IMR-90 (cell line): ENCODE measurements at places on chromosomes 2 and 18. TPM values are rescaled to one million over a fixed set of nuclear protein-coding genes. Genes with fewer than 3 reads are reported as not detected.

The FBXO48 gene
- total RNA-seq, result 0.18 and 0.28 TPM in 2 replicates

The SKA1 gene
- total RNA-seq, result 5.9 and 13.9 TPM in 2 replicates

The ATP8B1 gene
- total RNA-seq, result 136 and 170 TPM in 2 replicates

The CRYBA2 gene
- not detected in 2 replicates for total RNA-seq

The GPR17 gene
- not detected in 2 replicates for total RNA-seq

The DPP10 gene
- total RNA-seq, result not detected in 2 replicates

The DPP4 gene
- total RNA-seq, result 19.0 and 24.2 TPM in 2 replicates

The SNTG2 gene
- total RNA-seq, result under 0.01 and 0.56 TPM in 2 replicates

The ACMSD gene
- not detected in 2 replicates for total RNA-seq

The ZNF396 gene
- 0.54 and 0.56 TPM in 2 replicates for total RNA-seq

The DNAH6 gene
- under 0.01 TPM in 2 replicates for total RNA-seq
